K562 (cell line): ENCODE measurements at places on chromosomes 1 and 21. TPM values are rescaled to one million over a fixed set of nuclear protein-coding genes. Genes with fewer than 3 reads are reported as not detected.

PHACTR4 gene
- 18.2 and 18.5 TPM in 2 replicates for polyA plus RNA-seq

TTC34 gene
- 0.09 and 0.28 TPM in 2 replicates for polyA plus RNA-seq

EFNA1 gene
- 2.8 and 5.3 TPM in 2 replicates for polyA plus RNA-seq

FMO3 gene
- polyA plus RNA-seq = not detected in 2 replicates

SLC45A1 gene
- not detected in 2 replicates for polyA plus RNA-seq

DEPDC1 gene
- polyA plus RNA-seq = 9.4 and 12.1 TPM in 2 replicates

CBR3 gene
- not detected in 2 replicates for polyA plus RNA-seq

SIM2 gene
- polyA plus RNA-seq = not detected in 2 replicates

TMEM200B gene
- 0.09 and 0.13 TPM in 2 replicates for polyA plus RNA-seq

RIIAD1 gene
- not detected in 2 replicates for polyA plus RNA-seq

OLIG2 gene
- not detected in 2 replicates for polyA plus RNA-seq

ZNF697 gene
- polyA plus RNA-seq = 6.7 and 8.8 TPM in 2 replicates

C4BPB gene
- polyA plus RNA-seq = not detected in 2 replicates

LCE1E gene
- not detected in 2 replicates for polyA plus RNA-seq

KCNT2 gene
- polyA plus RNA-seq = 0.16 and 0.19 TPM in 2 replicates

HFM1 gene
- 2.8 TPM in 2 replicates for polyA plus RNA-seq

ADAM30 gene
- polyA plus RNA-seq = not detected in 2 replicates

C8A gene
- polyA plus RNA-seq = not detected in 2 replicates

DISP3 gene
- 0.03 TPM in 1 of 2 replicates, not detected in the other for polyA plus RNA-seq

HES2 gene
- polyA plus RNA-seq = not detected in 2 replicates

PROK1 gene
- polyA plus RNA-seq = 0.15 TPM in 1 of 2 replicates, not detected in the other
